ENCODE measurements at places on chromosomes 5 and 9.

DNA sequence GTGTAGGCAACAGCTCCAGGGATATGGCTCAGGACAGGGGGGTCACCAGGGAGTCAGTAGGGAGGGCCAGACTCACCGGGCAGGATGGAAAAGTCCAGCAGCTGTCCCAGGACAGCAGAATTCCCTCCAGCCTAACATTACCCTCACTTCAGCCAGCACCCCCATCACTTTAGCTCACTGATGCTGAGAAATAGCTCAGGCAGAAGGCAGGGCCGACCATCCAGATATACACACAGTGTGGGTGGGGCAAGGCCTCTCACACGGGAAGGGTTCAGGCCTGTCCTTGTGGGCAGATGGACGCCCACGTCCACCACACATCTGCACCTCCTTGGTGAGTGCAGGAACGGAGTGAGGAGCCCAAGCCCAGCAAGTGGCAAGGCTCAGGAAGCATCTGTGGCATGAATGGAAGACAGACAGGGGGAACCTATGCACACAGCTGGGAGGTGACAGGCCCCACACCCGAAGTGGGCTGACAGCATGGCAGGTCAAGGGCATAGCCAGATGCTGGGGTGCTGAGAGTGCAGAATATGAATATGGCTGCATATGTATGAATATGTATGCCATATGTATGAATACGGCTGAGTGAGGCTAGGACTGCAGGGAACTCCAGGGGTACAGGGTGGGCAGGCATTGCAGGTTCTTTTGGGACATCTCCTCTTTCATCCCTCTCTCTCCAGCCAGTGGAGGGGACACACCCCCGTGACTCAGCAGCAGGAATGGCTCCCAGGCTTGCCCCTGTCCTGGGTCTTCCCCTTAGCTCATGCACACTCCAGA, 17.0 kb downstream of the BICD2 start:
- no peak for DNase-seq

DNA sequence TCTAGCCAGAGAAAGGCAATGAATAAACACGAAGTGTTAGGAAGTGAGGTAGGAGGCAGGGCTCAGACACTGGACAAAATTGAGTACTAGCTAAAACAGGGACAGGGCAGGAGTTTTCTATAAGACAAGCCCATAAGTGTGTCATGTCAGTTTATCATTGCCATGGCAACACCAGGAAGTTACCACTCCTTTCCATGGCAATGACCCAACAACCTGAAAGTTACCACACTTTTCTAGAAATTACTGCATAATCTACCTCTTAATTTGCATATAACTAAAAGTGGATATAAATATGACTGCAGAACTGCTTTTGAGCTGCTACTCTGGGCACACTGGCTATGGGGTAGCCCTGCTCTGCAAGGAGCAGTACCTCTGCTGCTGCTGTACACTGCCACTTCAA, 442.5 kb upstream of the COX7C start:
- no peak for DNase-seq

DNA sequence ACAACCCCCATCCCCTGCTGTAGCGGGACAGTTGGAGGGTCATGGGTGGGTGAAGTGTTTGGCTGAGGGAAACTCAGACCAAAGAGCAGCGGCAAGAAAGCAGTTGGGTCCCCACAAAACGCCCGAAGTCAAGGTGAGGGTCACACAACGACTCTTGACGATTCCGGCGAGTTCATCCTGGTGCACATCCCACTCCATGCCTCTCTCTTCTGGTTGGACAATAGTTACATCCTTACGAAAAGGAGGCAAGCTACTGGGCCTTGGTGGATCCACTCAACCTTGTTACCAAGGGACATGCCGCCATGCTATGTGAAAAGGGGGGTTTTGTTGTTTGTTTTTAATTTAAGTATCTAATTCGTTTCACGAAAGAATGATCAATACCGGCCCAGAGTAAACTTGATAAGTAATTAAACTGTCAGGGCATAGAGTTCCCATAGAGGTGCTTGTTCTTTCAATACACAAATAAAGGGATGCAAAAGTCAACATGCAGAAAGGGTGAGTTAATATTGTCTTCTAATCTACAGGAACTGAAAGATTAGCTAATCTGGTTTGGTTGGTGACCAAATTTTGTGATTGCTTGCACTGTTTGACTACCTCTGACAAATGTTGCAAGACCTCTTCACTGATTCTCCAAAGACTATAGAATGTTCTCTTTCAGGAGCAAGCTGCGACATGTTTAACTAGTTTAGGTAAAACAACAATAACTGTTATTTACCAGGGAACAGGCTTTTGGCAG, 732 bp upstream of the SMIM15 start:
- no peak for DNase-seq

DNA sequence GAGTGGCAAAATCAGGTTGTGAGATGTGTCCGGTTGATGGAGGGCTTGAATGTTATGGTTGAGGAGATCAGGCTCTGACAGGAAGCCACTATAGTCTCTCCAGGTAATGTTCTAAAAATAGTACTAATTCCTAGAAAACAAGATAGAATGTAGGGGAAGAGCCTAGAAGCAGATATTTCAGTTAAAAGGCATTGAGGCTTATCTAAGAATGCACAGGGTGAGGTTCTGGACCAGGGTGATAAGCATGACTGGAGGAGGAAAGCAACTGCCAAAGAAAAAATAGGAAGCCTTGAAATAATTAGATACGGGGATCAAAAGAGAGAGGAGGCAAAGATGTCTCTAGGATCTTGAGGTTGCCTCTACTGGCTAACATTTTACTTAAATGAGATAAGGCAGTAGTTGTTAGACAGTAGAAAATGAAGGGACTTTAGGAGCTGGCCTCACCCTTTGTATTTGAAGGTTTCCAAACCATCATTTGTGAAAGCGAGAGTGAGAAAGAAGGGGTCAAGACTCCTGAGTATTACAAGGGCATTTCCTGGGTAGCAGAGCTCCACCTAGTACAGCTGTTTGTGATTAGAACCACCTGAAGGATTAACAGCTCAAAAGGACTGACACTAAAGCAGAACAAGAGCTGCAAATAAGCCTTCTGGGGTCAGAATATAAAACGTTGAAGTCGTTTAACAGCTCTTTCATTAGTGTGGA, 15.4 kb upstream of the ARL15 start:
- no peak for DNase-seq

DNA sequence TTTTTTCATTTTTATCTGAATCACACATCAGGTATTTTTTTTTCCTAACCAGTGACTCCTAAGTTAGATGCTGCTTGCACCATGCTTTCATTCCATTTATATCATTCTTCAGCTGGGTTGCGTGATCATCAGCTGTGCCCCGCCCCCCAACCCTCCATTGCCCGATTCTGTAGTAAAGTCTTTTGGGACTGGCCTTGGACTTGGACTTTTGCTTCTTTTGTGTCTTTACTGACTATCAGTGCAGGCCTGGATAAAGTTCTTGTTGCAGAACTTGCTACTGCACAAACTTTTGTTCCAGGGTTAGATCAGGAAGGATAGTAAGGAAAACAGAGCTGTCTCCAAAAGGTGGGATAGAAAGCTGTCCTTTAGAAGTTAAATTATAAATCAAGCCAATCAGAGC, 38.5 kb downstream of the SLC22A5 start:
- DNase-seq: no peak

DNA sequence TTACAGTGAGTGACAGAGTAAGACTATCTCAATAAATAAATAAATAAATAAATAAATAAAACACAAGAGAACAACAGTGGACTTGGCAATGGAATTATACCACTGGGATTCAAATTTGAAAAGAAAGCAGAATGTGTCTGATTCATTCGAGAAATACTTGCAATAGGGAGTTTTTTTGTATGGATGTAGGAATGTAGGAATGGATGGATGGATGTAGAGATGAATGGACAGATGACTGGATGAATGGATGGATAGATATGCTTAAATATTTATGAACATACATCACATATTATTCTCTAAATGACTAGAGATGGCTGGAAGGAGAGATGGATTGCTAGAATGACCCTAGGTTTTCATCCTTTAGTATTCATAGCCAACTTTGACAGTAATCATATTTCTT, 22.0 kb upstream of the CEMIP2 start:
- no peak for DNase-seq

DNA sequence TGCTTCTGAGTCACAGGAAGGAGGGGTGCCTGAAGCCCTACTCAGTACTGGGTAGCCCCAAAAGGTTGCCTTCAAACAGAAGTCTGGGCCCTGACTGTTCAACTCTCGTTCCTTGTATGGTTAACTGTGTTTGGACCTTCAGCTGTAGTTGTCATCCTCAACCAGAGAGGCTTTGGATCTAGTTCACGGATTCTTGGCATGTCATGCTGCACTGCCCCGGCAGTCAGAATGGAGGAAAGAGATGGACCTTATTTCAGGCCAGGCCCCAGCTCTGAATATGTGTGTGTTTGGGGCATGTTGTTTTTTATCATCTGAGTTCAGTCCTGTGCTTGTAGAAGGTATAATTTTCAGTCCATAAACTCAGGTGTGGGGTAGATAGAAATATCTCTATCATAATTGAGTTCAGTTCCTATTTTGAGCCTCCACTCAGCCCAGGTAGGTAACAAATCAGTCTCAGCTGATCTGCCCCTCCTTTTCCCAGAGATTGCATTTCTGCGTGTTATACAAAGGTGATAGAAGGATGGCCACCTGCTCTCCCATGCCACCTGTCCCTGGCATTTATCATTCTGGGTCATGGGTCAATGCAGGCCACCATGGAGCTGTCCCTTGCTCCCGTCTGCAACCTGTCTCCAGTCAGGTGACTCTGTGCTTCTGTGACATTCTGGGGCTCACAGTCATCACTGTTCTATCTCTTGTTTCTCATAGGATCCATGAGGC, 127.5 kb upstream of the CPEB4 start:
- DNase-seq: no peak

DNA sequence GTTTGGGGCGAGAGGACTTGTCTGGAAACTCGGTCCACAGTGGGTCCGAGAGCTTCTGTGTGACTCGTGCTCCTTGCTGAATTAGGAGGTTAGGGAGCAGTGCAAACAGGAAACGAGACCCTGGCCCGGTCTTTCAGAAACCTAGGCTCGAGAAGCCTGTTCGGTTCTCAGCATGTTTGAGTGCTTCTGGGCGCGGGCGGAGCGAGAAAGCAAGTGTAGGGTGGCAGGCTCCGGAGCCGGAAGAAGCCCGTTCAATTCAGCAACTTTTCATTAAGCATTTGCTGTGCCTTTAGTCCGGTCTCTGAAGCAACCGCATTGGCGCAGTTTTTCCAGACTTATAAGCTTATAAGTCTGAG, 547 bp downstream of the CLTA start:
- no peak for DNase-seq

DNA sequence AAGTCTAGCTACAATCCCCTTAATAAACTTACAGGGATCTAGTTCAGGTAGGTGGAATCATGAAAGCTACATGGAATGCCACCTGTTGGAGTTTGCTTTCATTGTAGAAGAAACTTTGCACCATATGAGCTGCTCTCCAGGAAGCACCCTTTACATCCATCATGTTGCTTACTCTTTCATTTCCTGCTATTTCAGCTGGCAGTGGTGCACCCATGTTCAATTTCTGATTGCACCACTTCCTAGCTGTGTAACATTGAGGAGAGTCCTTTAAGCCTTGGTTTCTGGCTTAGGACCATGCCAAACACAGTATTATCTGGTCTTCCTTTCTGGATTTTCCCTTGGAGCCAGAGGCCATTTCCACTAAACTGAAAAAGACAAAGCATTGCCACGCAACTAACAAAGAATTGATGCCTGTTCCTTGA, 123.3 kb upstream of the SLC12A2 start:
- no peak for DNase-seq

DNA sequence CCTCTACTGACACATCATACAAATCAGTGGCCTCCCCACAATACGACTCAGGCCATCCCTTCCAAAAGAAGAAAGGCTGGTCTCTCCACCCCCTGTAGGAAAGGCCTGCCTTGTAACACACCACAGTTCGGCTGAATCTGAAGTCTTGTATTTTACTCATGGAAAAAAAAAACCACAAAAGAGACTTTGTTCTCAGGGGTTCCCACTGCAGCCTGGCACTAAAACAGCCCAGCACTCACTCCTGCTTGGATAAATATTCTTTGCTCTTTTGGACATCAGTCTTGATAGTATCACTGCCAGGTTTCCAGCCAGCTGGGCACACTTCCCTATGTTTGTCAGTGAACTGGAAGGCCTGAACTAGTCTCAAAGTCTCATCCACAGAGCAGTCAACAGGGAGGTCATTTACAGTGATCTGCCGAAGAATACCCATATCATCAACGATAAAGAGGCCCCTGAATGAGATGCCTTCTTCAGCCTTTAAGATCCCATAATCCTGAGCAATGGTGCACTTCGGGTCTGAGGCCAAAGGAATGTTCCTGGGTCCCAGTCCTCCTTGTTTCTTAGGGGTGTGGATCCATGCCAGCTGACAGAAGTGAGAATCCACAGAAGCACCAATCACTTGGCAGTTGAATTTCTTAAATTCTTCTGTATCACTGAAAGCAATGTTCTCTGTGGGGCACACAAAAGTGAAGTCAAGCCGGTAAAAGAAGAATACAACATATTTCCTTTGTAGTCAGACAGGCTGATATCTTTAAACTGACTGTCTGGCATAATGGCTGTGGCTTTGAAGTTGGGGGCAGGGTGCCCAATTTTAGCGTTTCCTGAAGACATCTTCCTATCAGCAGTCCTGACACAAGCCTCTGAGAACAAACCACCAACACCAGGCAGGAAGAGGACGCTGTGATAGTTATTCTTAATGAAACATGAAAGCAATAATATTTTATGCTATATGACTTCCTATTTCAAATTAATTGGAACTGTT, 198.1 kb downstream of the LURAP1L start:
- no peak for DNase-seq

- DNase-seq: no peak
These were observed 141.8 kb downstream of the ZNF354C start for GRCh38 chr5:179201986-179202385.

DNA sequence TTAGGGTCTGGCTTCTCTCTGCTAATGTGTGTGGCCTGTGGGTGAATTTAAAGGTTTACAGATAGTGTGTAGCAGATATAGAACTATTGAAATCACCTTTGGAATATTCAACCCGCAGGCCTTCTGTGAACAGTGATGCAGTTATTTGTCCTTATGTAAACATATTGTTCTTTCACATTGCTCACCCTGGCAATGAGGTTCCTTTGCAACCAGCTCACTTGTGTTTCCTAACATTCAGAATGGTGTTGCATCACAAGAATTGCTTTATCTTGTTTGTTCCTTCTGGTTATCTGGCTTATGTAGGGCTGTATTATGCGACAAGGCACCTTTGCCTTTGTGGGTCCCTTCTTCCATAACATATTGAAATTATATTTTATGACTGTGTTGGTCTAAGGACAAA, 370.3 kb downstream of the NNT start:
- DNase-seq: no peak

DNA sequence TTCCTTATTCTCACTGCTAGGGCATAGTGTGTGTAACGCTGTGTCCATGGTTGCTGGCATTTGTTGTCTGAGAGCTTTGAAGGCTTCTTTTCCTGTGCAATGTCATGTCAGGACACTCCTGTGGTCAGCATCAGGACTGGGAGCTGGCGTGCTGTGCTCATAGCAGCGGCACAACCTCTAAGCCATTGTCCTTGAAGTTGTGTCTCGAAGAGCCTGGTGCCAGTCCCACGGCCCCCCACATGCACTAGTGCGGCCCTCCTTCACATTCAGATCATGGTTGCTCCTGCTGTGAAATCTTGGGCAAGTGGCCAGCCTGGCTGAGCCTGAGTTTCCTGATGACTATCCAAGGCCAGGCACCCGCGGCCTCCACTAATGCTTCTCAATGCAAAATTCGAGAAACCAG, 32.4 kb downstream of the PDZD2 start:
- DNase-seq: no peak

All from fibroblast of skin of left biceps (primary cell).